ENCODE measurements at places on chromosomes 7 and 10.

- peak; percentile 55 for DNase-seq
Observed at GRCh38 chr10:4670737-4671136, 155.3 kb upstream of the AKR1E2 start.

DNA sequence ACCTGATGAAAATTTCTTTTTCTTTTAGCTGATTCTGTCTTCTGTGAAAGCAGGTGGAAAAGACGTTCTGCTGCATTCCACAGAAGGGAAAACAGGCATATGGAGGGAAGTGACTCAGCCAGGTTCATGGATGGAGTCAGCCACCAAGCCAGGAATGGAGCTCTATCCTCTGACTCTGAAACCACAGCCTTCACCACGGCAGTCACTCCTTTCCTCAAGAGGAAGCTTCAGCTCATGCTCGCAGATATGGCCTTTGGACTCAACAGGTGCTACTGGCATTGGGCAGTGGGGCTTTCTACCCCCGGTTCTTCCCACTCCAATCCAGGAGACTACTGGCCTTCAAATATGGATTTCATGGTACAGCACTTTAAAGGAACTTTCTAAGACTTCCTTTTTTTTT is 11.5 kb upstream of the PLAU start:
- DNase-seq: peak; percentile 78

DNA sequence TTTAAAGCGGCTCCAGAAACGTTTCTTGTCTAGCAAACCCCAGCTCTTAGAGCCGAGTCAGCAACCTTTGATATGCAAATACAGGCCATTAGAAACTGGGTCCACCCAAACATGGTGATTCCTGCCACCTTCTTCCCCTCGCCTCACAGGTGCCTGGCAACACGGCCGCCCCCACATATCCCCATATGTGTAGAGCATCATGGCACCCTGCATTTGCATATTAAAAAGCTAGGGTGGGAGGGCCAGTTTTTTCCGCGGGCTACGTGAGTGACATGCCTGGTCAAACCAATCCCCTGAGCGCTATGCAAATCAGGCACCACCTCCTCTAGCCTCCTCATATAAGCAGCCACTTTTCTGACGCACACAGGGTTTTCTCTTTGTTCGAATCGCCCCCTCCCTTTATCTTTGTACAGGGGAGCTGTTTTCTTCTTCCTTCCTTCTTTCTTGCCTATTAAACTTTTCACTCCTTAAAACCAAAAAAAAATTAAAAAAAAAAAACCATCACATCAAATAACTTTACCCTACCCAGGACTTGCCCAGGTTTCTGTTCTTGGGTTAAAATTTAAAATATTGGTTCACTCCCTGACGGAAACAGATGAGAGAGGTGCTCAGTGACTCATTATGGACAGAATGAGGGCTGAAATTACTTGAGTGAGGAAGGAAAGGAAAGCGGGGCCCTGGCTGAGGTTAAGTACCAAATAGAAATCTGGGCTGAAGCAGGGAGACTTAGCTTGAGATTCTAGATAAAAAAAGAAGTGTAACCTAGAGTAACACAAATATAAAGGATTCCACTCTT is 59.8 kb downstream of the COA1 start:
- DNase-seq: no peak

GRCh38 chr10:99981581-99982199 is 28.1 kb downstream of the DNMBP start:
- no peak for DNase-seq

GRCh38 chr7:155279787-155280445 is 17.8 kb upstream of the INSIG1 start:
- DNase-seq: no peak

DNA sequence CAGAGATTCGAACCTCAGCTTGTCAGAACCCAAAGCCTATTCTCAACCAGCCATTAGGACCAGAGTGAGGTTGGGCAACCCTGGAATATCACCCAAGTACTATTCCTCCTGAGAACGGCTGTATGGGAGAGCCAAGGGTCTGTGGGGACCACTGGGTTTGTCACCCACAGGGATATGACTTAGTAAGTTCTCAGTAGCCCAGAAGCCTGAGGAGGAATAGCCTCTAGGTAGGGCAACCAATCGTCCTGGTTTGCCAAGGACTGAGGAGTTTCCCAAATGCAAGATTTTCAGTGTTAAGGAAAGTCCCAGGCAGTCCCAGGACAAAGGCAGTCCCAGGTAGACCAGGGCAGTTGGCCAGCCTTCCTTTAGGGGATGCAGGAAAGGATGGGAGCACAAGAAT is 46.7 kb downstream of the PNLIPRP2 start:
- no peak for DNase-seq

DNA sequence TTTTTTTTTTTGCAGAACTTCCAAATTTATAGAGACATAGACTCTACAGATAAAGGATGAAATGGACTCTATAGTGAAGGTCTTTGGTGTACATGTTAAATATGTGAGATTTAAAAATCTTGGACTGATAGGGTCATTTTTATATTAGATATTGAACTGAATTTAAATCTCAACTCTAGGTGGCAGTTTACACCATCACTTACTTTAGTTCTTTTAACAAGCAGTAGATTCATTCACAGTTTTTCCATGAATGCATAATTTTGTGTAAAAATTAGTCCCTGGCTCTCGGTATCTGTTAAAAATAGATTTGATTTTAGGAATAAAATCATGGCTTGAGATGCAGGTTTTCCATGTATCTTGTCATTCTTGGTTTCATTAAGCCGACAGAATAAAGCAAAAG is 31.1 kb upstream of the SNX13 start:
- peak; percentile 37 for DNase-seq

GRCh38 chr10:66564287-66564686 is 361.5 kb upstream of the LRRTM3 start:
- no peak for DNase-seq

GRCh38 chr10:51005551-51005950 is 68.7 kb upstream of the PRKG1 start:
- DNase-seq: no peak

- no peak for DNase-seq
Observed at GRCh38 chr7:128053023-128053422, 21.8 kb upstream of the LRRC4 start.

DNA sequence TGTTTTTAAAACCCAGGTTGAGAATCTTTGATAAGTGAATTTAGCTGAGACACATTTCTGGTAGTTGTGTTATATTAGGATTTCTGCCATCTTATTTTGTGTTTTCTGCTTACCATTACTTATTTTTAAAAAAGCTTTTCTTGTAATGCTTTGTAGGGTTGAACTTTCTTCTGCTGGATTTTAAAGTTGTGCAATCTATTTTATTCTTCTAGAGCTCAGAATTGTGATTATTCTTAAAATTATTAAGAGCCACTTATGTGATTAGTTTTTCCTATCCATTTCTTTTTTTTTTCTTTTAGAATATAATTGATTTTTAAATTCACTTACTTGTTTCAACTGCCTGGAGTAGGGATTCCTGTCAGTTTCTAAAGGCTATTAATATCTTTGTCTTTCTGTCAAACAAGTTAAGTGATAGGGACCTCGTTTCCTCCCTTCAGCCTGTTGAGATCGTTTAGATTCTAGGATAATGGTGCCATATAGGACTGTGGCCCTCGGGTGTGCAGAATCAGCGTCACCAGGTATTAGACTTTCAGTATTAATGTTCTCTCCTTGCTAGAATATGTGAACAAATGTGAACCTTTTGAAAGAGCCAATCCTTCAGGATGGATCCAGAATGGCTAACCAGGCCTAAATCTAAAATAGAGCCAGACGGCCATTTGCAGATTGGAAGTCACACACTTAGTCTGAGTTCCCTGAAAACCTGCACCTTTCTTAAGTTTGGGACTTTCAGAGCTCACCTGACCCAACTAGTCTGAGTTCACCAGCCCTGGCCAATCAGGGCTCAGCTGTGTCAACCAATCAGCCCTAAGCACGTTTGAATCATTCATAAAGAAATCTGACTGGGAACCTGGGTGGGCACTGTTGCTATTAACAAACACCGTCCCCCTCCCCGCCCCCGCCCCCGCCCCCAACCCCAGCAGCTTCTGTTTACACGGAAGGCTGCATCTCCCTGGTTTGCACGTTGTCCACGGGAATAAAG is 26.2 kb downstream of the CUX1 start:
- DNase-seq: no peak

- no peak for DNase-seq
Observed at GRCh38 chr10:97048649-97049427, 136.9 kb downstream of the SLIT1 start.

DNA sequence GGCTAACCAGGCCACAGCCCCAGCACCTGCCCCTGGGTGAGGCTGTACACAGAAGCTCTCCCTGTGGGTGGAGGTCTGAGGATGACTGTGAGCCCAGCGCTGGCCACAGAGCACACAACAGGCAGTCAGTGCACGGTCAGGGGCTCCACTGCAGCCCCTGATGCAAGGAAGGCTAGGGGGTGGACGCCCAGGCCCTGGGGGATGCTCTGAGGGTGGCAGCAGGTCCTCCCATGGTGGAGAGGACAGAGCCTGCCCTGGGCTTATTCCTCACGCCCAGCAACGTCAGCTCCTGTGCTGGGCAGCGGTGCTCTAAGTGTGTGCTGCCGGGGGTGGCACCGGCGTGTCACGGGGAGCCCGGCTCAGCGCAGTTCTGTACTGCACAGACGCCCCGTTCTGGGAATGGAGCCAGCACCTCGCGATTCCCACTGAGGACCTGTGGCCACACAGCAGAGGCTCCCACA is 223.2 kb downstream of the MAD1L1 start:
- DNase-seq: no peak
